Activated CD8-positive, alpha-beta T cell treated with anti-CD3 and anti-CD28 coated beads, Interleukin-2, amount 10 ng/mL, durations not matched to agents 7 days and 5 days (primary cell): ENCODE measurements at places on chromosomes 12 and 14.

DNA sequence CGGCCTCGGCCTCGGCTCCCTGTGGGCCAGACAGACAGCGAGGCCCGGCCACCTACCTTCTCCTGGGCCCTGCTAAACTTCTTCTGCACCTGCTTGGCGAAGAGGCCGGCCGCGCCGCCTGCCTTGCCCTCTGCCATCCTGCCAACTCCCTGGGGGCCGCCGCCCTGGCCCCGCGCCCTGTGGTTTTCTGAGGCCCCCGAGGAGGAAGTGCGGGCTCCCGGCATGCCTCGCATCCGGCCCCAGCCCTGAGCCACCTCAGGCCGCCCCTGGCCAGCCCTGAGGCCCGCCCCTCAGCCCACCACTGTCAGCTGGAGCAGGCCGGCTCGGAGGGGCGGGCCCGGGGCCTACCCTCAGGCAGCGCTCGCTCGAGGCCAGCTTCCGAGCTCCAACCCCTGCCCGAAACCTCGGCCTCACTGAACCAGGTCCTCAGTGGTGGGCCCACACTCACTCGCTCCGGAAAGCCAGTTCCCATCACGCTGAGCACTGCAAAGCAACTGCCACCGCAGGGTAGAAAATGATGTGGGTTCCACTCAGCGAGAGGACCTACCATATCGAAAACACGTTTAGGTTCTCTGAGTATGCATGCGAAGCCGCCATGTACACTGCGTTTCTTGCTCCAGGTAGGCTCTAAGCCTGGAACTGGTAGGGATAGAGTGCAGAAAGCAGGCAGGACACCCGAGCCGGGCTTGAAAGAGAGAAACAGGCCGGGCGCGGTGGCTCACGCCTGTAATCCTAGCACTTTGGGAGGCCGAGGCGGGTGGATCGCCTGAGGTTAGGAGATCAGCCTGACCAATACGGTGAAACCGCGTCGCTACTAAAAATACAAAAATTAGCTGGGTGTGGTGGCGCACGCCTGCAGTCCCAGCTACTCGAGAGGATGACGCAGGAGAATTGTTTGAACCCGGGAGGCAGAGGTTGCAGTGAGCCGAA, at the start of gene BIN2:
BIN2 (minus strand) TSS at position 209 of the 930 bp plus-strand sequence; CDS start at position 137, 72 bp downstream.
- DNase-seq = peak; percentile 88

DNA sequence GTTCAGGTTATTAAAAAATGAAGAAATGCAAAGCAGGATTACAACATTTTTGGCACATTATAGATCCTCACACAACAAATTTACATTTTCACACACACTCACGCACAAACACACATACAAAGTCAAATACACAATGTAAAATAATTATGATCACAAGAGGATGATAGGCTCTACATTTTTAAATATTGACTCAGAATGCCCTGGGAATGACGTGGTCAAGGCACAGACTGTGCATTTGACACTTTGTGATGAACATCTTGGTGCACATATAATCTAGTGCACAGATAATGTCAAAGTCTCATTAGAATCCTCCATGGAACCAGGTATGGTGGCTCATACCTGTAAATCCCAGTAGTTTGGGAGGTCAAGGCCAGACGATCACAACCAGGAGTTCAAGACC, 49.4 kb downstream of the DPF3 start:
- DNase-seq = no peak

- no peak for DNase-seq
Measured at GRCh38 chr12:19841451-19841850, 402.2 kb downstream of the AEBP2 start.

GRCh38 chr12:34205401-34205800, 183.1 kb downstream of the ALG10 start:
- no peak for DNase-seq

GRCh38 chr12:58368001-58368400, 426.6 kb downstream of the ATP23 start:
- DNase-seq = no peak

DNA sequence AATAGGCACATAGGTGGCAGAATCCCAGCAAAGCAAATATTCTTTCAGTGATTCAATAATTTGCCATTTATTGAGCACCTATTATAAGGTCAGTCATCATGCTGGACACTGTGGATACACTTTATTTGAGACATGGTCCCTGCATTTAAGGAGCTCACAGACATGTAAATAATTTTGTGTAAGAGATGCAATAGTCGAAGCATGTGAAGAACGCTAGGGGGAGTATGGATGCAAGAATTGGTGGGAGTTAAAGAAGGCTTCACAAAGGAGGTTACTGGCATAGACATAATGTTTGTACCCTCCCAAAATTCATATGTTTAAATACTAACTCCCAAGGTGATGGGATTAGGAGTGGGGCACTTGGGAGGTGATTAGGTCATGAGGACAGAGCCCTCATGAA, 260.6 kb upstream of the GARIN6 start:
- no peak for DNase-seq

GRCh38 chr12:6752921-6753771, at the start of gene MLF2:
TSS of gene MLF2 (minus strand) at chr12:6753141. CDS start at chr12:6752334, 807 bp downstream.
- DNase-seq = peak; percentile 99

DNA sequence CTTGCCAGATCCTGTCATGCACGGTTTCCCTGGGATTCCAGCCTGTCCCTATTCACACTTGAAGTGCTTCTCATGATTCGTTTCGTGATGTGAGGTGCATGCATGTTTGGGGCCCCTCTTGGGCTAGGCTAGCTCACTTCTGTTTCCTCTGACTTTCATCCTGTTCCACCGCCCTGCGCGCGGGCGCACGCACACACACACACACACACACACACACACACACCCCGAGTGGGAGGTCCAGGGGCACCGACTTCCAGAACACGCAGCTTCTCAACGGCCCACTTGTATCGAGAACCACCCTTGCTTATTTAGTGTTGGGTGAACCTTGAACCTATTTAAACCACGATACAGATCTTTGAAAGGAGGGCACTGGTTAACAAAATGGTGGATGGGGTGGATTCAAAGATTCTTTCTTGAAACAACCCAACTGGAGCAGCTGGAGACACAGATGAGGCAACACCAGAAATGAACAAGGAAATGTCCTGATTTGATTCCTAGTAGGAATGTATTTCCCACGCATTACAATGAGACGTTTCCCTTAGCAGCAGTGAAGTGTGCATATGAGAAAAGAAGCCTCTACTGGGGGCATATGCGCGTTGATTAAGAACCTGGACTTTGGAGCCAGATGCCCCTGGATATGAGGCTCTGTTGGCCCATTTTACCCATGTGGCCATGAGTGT, 16.3 kb downstream of the ELK3 start:
- DNase-seq = peak; percentile 63

DNA sequence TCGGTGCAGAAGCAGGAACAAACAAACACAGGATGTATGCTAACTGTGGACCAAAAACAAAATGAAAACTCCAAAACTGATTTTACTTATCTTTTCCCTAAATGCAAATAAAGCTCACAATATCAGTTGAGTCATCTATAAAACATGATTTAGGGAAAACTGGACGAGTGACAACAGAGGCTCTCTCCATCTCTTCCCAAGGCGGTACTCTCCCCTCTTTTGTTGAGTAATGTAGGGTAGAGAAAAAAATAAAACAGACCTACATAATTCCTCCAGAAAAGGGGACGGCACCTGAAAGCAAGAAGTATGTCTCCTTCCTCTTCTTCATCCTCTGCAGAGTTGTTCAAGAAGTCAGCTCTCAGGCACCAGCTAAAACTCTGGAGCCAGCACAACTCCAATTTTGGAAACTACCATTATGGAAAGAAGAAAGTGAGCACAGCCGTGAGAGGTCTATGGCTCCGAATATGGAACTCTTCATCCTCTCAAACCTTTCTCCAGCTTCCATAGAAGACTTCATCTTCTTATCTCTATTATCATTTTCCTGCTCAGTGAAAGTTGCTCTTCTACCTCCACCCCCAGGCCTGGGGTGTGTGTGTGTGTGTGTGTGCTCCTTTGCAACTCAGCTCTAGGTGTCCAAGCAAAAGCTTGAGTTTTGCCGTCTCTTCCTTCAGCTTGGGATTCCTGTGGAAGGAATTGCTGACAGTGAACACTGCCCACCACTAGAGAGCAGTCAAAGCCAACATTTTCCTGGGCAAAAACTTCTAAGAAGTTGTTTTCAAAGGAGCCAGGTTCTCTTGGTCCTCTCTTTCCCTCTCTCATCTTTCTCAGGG, 155.4 kb downstream of the DIO2 start:
- DNase-seq = no peak

DNA sequence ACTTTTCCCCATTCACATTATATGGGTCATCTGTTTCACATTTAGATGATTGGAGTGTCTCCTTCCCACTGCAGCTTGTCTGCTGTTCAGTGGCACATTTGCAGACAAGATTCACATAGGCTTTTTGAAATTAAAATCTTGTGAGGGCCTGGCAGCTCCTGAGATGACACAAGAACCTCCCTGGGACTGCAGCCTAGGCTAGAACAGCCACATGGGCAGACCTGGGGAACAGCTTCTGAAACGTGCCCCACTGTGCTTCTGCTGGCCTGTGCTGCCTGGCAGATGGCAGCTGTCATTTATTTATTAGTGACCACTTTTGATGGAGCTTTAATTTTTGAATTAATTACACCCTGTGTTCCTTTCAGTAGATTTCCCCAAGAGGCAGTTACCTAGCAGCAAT, 137.4 kb downstream of the GRIP1 start:
- no peak for DNase-seq

GRCh38 chr14:67539116-67539515, 6.0 kb downstream of the PLEKHH1 start:
- no peak for DNase-seq

GRCh38 chr12:116565963-116566362, 6.8 kb downstream of the MAP1LC3B2 start:
- no peak for DNase-seq

DNA sequence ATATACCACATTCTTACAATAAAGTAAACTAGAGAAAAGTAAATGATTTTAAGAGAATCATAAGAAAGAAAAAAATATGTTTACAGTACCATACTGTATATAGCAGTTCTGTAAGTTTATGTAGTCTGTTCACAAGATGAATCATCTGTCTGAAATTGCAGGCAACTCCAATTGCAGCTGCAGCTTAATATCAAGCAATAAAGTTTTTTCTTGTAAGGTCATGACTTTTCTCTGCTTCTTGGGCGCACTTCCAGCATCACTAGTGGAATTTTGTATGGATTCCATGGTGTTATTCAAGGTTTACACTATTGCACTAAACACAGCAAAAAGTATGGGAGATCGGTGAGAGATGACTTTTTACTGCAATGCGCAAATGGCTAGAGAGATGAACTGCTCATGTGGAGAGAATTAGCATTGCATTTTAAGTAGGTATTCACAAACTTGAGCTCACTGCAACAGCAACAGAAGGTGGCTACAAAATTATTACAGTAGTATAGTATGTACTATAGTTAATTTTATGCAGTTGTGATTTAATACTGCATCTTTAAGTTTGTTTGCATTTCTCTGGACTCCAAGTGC, 445.4 kb upstream of the OR4E1 start:
- DNase-seq = no peak

- DNase-seq = no peak
Measured at GRCh38 chr14:39185256-39186049, 10.4 kb downstream of the PNN start.

GRCh38 chr12:102454808-102455760, 25.3 kb downstream of the IGF1 start:
- DNase-seq = no peak

- DNase-seq = peak; percentile 60
Measured at GRCh38 chr12:68374307-68374982, 42.3 kb upstream of the MDM1 start.

DNA sequence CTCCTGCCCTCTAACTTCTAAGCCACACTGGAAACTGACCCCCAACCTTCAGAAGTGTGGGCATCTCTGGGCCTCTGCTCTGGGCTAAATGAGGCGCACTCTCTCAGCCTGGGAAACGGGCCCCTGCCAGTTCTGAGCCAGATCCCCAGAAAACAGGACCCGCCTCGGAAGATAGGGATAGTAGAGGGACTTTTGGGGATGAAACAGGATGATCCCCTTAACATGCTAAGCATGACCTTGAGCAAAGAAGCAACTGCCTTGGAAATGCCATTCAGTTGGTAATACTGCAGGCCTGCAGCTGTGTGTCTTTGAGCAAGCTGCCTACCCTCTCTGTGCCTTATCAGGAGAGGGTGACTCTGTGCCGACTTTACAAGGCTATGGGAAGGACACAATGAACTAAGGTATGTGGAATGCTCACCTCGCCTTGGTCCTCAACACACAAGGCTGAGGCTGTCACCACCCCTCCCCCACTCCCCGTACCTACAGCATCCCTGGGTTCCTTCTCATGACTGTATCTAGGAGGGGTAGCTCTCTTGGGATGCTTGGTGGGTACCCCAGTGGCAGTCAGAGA, 54.0 kb downstream of the NCOR2 start:
- DNase-seq = no peak

- DNase-seq = no peak
Measured at GRCh38 chr12:32307326-32307725, 92.0 kb upstream of the FGD4 start.

DNA sequence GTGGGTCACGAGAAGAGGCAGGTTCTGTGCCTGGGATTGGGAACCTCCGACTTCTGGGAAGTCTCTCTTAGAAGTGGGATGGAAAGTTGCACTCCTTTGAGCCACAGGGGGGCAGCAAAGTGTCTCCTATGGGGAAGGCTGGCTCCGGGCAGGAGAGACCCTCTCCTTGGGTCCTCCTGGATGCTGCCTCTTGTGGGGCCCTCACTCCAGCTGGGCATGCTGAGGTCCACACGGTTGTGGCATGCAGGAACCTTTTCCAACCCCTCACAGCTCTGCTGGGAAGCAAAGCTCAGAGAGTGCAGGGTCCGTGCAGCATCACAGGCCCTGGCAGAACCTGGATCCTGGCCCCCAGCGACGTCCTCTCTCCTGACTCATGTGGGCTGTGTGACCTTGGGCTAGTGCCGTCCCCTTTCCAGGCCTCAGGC, 17.4 kb downstream of the SDSL start:
- DNase-seq = peak; percentile 31

GRCh38 chr14:104718871-104719270, 5.2 kb upstream of the ADSS1 start:
- no peak for DNase-seq

- DNase-seq = peak; percentile 64
Measured at GRCh38 chr14:76964695-76965094, 63.8 kb downstream of the IRF2BPL start.

DNA sequence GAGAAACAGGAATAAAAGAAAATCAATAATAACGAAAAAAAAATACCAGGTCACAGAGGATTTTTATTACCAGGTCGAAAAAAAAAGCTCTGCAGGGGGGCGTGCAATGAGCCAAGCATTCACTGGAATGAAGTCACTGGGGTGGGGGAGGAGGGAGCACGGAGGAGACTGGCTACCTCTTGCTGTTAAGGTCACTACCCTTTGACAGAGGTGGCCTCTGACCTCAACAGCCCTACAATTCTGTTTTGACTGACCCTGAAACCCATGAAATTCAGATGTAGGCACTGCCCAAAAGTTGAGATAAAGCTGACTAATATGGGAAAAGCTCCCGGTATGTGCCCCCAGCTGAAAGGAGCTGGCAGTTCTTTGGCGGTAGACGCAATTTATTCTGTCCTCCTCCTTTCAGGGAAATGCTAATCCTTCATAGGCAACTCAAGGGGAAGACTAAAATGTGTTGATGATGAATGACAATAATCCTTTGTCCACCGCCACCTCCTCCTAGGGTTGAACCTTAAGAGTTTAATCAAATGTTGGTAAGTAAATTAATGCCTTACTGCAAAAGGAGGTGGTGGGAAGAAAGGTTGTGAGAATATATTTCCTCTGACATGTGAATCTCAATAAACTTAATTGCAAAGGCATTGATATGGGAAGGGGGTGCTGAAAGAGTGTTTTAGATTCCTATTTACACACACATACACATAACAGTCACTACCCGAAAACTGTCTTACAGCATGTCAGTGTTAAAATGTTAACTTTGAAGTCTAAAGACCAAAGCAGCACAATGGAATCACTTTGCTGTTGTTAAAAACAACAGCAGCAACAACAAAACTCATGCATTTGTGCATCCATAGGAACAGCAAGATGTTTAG, 6.3 kb upstream of the RIC8B start:
- DNase-seq = no peak

GRCh38 chr12:125090437-125090836, 25.2 kb downstream of the AACS start:
- no peak for DNase-seq
